ENCODE measurements at places on chromosomes 6 and 20.
A peak's percentile ranks its signal among the peaks of the same experiment; 100 is the strongest.

GRCh38 chr6:157760589-157761330 lies 62.3 kb upstream of the SNX9 start:
- peak; percentile 89 for DNase-seq

- DNase-seq, result no peak
Measured at GRCh38 chr20:20606881-20607280, 105.6 kb downstream of the RALGAPA2 start.

- DNase-seq, result no peak
Measured at GRCh38 chr6:145569140-145569539, 166.2 kb downstream of the EPM2A start.

GRCh38 chr6:170253226-170253909 lies 37.5 kb downstream of the DLL1 start:
- no peak for DNase-seq

DNA sequence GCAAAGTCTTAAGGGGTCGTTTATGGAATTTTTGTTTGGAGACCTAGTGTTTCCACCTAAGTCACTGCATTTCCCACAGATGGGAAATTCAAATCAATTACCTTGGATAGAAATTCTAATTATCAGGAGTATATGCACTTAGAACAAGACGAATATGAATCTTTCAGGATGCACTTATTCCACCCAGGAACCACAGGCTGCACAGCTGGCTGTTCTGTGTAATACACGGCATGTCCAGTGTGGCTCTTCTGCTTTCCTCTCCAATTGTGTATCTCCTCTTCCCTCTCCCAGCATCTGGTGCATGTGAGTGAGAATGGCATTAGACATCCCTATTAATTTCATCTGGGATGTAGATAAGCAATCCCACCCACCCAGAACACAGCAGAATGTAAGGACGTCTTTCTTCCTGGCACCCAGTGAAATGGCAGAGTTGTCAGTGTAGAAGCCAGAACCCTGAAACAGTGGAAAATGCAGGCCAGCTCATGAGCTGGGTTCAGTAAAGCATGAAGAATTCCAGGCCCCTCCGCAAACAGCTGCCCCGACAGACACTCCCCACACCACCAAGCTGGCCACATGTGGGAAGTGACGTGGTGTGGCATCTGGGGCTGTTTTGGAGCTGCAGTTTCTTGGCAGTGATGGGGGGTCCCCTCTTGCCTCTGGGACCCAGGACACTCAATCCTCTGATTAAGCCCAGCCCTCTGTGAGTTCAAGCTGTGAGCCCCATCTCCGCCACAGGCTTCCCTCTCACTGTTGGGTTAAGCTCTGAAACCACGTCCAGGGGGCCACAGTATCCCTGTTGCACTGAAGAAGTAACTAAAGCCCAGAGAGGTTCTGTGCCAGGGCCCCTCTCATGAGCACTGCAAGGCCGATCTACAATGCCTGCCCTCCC lies 180.1 kb upstream of the CST7 start:
- DNase-seq, result no peak

DNA sequence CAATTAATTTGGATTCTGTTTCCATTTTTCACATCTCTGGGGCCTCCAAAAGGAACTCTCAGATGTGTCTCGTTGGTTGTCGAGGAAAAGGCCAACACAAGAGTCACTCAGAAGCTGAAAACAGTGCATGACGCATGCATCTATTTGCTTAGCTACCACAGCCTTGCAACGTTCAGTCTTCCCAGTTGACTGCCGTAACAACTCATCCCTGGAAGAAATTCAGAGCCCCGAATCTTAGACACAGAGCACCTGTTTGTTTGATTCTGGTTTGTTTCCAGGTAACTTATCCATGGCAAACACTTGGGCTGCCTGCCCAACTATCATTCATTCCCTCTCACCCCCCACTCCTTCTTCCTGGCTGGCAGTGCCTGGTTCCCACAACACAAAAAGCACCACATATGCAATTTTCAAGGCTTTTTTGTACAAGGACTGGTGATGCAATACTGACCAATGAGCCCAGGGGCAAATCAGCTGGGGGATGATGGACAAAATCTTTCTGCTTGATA lies 60.5 kb downstream of the ZMYND8 start:
- no peak for DNase-seq

- DNase-seq, result no peak
Measured at GRCh38 chr6:127282184-127282583, 15.5 kb downstream of the RNF146 start.

DNA sequence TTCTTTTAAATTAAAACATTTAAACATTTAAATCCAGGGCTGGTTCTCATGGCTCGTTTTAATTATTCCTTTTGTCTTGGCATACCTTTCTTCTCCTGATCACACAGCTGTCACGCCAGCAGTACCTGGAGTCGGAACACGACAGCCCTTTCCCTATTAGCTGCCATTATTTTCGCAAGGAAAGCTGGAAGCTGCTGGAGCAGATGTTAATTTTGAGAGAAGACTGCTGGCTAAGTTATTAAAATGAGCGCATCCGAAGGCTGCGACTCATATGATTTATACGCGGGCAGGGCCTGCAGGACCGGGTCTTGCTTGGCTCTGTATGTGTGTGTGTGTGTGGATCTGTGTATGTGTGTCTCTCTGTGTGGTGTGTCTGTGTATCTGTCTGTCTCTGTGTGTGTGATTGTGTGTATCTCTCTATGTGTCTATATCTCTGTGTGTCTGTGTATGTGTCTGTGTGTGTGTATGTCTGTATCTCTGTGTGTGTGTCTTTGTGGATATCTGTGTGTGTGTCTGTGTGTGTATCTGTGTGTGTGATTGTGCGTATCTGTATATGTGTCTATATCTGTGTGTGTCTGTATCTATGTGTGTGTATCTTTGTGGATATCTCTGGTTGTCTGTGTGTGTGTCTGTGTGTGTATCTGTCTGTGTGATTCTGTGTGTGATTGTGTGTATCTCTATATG lies 191.5 kb downstream of the CDH4 start:
- peak; percentile 50 for DNase-seq

- DNase-seq, result no peak
Measured at GRCh38 chr6:79787626-79788025, 156.5 kb downstream of the SH3BGRL2 start.

GRCh38 chr6:125111219-125111983 lies 42.2 kb upstream of the TPD52L1 start:
- DNase-seq, result no peak

GRCh38 chr6:143223895-143224294 lies 163.2 kb downstream of the AIG1 start:
- peak; percentile 39 for DNase-seq

GRCh38 chr6:55868771-55869479 lies 6.5 kb downstream of the BMP5 start:
- no peak for DNase-seq

GRCh38 chr6:84282550-84282949 lies 55.1 kb upstream of the CEP162 start:
- peak; percentile 82 for DNase-seq

GRCh38 chr6:89793586-89793985 lies 26.0 kb downstream of the MDN1 start:
- no peak for DNase-seq

DNA sequence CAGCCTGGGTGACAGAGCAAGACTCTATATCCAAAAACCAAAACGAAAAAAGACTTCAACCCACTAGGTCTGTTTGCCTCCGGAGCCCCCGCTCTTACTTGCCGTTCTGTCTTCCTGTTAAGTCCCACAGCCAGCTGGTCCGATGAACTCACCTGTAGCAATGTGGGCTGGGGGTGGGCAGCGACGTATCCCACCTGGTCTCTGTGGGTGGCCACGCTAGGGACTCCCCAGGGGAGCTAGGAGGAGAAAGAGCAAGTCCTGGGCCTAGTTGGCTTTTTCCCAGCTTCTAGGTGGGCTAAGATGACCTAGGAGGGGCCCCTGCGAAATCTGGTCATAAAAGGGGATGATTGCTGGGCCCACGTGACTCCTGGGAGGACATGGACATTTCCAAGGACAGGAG lies 166.0 kb upstream of the KCNG1 start:
- no peak for DNase-seq

GRCh38 chr6:56752009-56752408 lies 109.3 kb upstream of the DST start:
- peak; percentile 70 for DNase-seq

DNA sequence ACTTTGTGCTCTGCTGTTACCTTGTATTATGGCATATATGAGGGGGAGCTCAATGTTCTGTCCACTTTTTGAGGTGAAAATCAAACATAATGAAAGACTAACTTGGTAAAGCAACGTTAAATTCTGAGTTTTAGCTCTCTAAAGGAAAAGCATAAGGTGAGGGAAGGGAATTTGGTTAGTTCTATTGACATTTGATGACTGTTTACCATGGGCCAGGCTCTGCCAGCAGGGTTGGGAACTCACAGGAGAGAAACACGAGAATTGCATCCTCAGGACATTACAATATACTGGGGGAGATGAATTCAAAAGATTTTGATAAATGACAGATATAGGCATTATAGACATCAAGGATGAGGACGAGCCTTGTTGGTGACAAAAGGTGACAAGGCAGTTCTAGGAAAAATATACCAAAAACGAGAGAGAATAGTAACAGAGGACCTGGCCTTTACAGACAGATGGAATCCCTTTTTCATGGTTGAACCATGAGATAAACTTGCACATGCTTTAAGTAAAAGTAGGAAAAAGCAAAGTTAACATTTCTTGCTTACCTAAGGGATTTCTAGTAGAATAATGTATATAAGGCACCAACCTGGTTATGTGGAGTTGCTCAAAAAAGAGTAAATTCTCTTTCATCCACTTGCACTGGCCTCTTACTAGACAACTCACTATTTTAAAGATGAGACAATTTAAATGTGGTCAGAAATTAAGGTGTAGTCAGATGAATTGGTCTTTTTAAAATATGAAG lies 191.4 kb downstream of the NKAIN2 start:
- DNase-seq, result no peak

GRCh38 chr6:8219352-8219943 lies 117.1 kb upstream of the EEF1E1 start:
- DNase-seq, result peak; percentile 57

GRCh38 chr6:112027942-112028674 lies 25.8 kb upstream of the CCN6 start:
- peak; percentile 76 for DNase-seq

GRCh38 chr20:51091406-51092195 lies 68.7 kb upstream of the KCNG1 start:
- peak; percentile 1 for DNase-seq

- no peak for DNase-seq
Measured at GRCh38 chr6:108807928-108808327, 40.3 kb upstream of the ARMC2 start.

GRCh38 chr6:138805016-138805765 lies 9.3 kb downstream of the ECT2L start:
- peak; percentile 87 for DNase-seq

DNA sequence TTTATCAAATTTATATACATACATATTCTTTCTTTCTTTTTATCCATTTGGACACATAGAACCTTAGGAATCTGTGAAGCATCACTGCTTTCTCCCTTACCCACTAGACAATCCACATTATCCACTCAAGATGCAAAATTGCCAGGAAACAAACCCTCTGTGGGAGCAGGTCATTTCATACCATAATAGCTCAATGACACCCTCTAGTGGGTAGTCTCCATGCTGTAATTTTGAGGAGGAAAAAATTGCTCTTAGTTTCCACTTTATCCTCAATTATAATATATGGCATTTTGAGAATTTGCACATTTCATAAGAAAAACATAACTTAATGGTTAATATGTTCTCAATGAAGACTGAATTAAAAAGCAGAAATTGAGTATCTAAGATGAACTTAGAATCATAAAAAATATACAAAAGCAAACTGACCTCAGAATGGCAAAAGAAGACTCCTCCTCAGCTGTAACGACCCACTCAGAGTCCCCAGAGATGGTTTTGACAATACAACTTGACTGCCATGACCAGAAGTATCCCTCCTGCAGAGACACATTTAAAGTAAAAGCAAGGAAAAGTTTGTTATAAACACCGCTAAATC lies 164.1 kb downstream of the FRK start:
- peak; percentile 37 for DNase-seq

All from AG10803 (cell line).